Gastroesophageal sphincter (tissue), 4 donors: ENCODE measurements at places on chromosomes 16 and 17.
A peak's percentile ranks its signal among the peaks of the same experiment; 100 is the strongest.

- ATAC-seq, result no peak
Observed at GRCh38 chr17:40849723-40850122, 17.3 kb downstream of the KRT12 start.

- peak; percentile 20 for ATAC-seq
Observed at GRCh38 chr17:65017207-65017774, 39.2 kb downstream of the GNA13 start.

GRCh38 chr16:3580251-3580651 is 3.0 kb upstream of the NLRC3 start:
- no peak for ATAC-seq

GRCh38 chr17:78357672-78358537 is 2.0 kb downstream of the SOCS3 start:
- no peak for ATAC-seq

GRCh38 chr17:7816926-7817642 is 16.9 kb upstream of the KDM6B start:
- no peak for ATAC-seq

DNA sequence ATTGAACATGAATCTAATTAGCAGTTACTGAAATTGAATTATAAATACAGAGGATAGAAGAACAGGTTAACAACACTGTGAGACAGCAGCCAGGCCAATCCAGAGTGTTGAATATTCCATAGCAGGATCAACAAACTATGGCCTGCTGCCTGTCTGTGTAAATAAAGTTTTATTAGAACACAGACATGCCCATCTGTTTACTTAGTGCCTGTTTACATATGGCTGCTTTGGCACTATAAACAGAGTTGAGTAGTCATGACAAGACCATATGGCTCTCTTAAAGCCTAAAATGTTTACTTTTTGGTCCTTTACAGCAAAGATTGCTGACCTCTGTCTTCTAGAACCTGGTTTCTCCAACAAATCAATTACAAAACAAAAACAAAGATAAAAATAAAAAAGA is 115.4 kb upstream of the CDC42EP4 start:
- ATAC-seq, result no peak

GRCh38 chr17:45022655-45023339 is 28.6 kb downstream of the DCAKD start:
- no peak for ATAC-seq

GRCh38 chr17:32709562-32709961 is 167.4 kb downstream of the MYO1D start:
- ATAC-seq, result no peak

- peak; percentile 50 for ATAC-seq
Observed at GRCh38 chr17:64378890-64379354, 11.7 kb downstream of the PECAM1 start.

- no peak for ATAC-seq
Observed at GRCh38 chr16:68445458-68445857, 2.9 kb downstream of the SMPD3 start.

DNA sequence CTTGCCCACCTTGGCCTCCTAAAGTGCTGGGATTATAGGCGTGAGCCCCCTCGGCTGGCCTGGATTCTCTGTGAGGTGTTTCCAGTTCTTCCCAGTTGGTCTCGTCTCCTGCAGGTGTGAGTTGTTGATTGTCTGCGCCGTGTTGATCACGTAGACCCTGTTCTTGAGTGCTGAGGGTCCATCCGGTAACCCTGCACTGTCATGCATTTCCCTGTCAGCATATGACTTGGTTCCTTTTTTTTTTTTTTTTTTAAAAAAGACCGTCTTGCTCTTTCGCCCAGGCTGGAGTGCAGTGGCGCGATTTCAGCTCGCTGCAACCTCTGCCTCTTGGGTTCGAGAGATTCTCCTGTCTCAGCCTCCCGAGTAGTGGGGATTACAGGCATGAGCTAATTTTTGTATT is 17.3 kb downstream of the MGRN1 start:
- ATAC-seq, result no peak

DNA sequence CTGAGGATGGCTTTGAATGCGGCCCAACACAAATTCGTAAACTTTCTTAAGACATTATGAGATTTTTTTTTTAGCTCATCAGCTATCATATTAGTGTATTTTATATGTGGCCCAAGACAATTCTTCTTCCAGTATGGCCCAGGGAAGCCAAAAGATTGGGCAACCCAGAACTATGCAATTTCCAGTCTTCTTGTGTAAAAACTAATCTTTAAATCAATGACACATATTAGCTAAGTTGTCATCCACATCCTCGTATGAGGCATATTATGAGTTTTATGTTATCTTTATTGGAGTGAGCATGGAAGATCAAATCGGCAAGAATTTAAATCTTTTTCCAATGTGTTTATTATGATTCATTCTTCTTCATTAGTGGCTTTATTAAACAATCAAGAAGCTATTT is 198.6 kb upstream of the HSBP1 start:
- no peak for ATAC-seq

DNA sequence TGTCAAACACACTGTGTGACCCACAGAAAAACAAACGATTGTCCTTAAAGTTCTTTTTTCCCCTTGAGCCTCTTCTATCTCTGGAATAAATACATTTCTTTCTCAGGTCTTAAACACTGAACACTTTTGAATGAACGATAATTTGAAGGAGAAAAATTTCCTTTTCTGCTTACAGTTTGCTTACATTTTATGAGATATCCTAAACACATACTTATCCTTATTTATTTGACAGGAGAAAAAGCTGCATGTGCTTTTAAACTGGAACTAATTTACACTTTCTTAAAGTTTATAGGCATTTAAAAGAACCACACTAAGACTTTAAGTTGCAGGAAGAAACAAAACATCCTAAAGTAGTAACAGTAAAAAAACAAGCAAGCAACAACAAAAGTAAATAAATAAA is 4.7 kb upstream of the IGF2BP1 start:
- no peak for ATAC-seq

GRCh38 chr16:54080524-54081008 is 206.0 kb downstream of the IRX3 start:
- ATAC-seq, result no peak

GRCh38 chr16:66491716-66492064 is 58.2 kb downstream of the TK2 start:
- no peak for ATAC-seq

DNA sequence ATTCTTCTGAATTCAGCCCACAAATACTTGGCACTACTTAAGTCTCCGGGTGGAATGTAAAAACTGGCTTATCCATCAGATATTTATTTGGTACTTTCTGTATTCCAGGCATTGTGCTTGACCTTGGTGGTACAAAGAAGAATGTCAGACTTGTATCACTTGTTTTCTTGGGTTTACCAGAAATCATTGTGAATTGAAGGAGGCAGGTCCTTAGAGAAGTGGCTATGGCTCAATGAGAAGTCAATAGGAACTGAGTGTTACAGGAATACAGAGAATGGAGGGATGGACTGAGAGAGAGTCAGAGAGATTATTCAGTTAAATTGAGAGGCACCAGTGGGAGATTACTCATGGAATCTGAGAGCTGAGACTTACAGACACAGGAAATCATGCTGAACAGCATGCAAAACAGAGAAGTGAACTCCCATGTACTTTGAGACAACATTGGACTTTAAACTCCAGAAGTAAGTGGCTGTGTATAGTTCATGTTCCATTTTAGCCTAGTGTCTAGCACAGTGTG is 704.1 kb downstream of the CDH11 start:
- ATAC-seq, result no peak

GRCh38 chr16:88777471-88778270 is 7.3 kb downstream of the PIEZO1 start:
- ATAC-seq, result no peak
